Chondrocyte (in vitro differentiated cells): ENCODE measurements at places on chromosomes 12 and 14.
A peak's percentile ranks its signal among the peaks of the same experiment; 100 is the strongest.

GRCh38 chr14:75941030-75941429 lies 40.8 kb downstream of the TGFB3 start:
- DNase-seq: no peak

GRCh38 chr14:62162998-62163589 lies 400.9 kb downstream of the SNAPC1 start:
- DNase-seq: no peak

DNA sequence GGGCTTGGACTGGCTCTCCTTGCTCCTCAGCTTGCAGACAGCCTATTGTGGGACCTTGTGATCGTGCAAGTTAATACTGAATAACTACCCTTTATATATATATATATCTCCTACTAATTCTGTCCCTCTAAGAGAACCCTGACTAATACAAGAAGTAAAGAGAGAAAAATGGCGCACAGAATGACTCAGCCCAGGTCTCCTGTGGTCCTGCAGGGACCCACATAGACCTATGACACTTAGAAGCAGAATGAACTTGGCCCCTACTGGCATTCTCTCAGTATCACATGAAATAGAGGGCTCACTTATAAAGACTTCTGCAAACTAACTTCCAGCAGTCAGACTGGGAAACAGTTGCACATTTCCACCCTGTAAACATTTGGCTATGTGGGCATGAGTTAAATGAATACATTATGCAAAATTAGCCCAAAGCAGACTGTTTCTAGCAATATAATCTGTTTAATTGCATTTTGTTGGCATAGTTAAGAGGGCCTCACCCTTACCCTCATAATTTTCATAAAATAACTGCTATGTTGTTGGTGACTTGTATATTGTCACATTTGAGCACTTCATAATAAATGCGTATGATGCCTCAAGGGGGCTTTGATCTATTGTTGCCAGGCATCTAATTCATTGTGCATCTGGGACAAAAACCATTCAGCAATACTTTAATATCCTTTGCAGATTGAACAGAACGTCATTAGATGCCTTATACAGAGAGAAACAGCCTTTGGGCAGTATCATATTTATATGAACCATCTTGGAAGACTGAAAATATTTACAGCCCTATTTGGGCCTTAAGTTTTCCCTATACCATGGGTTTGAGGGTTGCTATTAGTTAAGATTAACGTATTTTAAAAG lies 349.7 kb upstream of the DIO2 start:
- no peak for DNase-seq

DNA sequence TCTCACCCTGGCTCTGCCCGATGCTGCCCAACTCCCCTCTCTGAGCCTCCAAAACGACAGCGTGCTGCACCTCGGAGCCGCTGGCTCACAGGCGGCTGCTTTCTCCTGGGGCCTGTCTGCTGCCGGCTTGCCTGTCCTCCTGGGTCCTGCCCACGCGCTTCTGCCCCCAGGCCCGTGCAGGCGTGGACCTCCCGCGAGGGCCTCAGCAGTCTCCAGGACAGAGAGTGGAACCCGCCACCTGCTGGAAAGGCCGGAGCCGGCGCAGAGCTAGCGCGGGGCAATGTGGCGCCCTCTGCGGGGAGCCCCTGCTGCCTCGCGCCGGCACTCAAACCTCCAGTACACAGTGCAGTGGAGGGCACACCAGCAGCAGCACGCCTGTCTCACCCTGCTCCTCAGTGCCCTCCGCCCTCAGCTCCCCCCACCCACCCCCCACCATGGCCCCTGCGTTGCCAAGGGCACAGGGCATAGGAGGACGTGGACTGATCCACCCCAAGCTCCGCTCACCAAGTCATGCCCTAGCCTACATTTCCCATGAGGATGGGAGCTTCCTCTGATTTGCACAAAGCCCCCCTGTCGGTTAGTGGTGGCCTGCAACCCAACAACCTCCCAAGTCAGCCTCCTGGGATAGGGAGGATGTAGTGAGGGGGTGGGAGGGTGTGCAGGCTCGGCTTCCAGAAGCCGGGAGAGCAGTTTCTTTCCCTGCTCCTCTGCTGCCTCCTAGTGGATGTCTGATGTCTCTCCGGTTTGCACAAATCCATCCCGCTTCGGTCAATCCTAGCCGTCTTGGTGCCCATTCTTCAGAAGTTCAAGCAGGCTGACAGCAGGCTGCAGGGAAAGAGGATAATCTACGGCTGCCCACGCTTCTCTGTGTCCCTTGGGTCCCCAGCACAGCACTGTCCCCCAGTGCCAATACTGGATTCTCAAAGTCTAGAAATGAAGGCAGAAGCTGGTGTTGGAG lies 25.2 kb downstream of the KRT8 start:
- no peak for DNase-seq

DNA sequence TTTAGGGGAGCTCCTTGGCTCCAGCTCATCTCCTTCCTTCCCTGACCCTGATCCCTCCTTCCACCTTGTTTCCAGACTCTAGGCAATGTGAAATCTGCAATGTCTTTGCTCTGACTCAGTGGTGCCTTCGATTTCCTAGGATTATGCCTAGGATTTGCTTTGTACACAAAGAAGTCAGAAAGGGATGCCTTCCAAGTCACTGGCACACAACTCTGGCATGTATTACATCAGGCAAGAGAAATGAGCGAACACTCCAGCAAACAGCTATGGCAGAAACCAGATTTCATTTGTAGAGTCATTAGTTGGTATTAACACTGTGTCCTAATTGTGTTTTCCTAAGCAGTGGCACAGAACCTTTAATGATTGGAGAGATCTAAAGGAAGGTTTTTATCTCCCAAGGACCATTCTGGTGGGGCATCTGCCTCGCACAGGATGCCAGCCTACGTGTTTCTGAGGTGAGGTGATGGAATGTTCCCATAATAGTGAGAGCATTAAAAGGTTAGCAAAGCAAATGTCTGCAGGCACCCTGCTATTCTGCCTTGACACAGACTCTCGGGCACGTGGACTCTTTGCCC lies 84.9 kb downstream of the WSCD2 start:
- no peak for DNase-seq

DNA sequence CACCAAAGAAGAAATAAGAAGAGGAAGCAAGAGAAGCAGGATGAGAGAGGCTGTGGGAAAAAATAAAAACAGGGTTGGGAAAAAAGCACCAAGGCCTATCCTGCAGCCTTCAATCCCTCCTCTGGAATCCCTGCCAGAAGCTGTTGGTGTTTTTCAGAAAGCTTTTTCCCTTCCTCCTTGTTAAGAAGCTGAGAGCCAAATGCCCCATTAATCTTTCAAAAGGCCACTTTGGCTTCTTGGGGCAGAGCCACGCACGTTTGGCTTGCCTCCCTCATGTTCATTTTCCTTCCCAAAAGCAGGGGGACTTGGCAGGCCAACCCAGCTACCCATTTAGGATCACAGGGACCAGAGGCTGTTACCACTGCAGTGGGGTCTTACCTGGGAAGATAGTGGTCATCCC lies 365.3 kb downstream of the NUAK1 start:
- no peak for DNase-seq

DNA sequence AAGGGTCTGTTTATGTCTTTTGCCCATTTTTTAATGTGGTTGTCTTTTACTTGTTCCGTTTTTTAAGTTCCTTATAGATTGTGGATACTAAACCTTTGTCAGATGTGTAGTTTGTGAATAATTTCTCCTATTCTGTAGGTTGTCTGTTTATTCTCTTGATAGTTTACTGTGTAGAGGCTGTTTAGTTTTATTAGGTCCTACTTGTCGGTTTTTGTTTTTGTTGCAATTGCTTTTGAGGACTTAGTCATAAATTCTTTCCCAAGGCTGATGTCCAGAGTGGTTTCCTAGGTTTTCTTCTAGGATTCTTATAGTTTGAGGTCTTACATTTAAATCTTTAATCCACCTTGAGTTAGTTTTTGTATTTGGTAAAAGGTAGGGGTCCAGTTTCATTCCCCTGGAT lies 33.9 kb downstream of the SLC39A9 start:
- DNase-seq: no peak

- no peak for DNase-seq
These were observed 162.9 kb downstream of the GXYLT1 start for GRCh38 chr12:41981758-41982157.

DNA sequence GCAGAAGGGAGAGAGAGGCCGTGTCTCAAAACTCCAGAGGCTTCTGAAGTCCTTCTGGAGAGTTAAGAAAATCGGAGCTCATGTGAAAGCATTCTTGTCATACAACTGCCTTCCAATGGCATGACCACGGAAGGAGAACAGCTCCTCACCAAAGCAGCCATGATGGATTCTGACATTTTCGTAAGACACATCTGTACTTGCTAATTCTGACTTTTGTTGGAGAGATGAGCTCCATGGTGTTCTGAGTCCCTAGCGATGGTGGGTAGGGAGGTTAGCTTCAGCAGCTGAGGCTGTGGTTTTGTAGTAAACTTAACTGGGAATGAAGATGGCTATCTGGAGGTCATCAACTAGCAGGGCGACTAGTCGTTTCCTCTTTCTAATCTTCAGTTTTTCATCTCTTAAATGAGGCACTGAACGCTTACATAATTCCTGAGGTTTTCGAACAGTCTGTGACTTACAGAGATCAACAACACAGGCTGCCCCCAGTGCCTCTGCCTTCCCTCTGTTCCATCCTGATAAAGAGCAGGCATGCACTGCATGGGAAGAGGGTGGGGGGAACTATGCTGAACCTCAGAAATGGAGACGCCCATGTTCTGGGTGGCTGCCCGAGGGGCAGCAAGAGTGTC lies 28.6 kb upstream of the DICER1 start:
- no peak for DNase-seq

- no peak for DNase-seq
These were observed 115.2 kb upstream of the RAP1B start for GRCh38 chr12:68495336-68496070.

GRCh38 chr12:113900716-113901115 lies 65.4 kb downstream of the RBM19 start:
- no peak for DNase-seq

- DNase-seq: no peak
These were observed 510.7 kb downstream of the C12orf50 start for GRCh38 chr12:87518481-87518880.

- DNase-seq: no peak
These were observed 10.2 kb downstream of the INHBC start for GRCh38 chr12:57444744-57445143.

GRCh38 chr12:78790148-78790547 lies 74.4 kb upstream of the SYT1 start:
- no peak for DNase-seq

- peak; percentile 22 for DNase-seq
These were observed 5.7 kb upstream of the DTX1 start for GRCh38 chr12:113050795-113051194.

GRCh38 chr14:92984896-92985295 lies 61.9 kb downstream of the CHGA start:
- peak; percentile 3 for DNase-seq

DNA sequence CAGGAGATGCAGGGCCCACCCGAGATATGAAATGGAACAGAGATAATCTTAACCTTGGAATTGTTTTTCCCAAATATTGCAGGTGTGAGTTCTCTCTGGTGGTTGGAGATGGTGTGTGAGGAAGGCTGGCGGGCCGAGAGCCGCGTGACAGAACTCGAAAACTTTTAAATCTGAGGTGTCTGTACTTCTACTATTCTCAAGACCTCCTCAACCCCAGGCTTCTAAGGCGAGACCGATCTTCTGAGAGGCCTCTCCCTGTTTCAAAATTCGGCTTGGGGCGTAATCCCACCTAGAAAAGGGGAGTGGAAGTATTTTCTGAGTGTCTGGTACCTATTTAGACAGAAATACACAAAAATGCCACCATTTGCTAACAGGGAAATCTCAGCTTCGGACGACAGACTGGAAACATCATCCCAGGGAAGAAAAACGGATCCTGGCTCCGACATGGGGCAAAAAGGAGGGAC lies 611 bp downstream of the SARNP start:
- DNase-seq: no peak

GRCh38 chr14:90693413-90693812 lies 122.8 kb downstream of the TTC7B start:
- no peak for DNase-seq

DNA sequence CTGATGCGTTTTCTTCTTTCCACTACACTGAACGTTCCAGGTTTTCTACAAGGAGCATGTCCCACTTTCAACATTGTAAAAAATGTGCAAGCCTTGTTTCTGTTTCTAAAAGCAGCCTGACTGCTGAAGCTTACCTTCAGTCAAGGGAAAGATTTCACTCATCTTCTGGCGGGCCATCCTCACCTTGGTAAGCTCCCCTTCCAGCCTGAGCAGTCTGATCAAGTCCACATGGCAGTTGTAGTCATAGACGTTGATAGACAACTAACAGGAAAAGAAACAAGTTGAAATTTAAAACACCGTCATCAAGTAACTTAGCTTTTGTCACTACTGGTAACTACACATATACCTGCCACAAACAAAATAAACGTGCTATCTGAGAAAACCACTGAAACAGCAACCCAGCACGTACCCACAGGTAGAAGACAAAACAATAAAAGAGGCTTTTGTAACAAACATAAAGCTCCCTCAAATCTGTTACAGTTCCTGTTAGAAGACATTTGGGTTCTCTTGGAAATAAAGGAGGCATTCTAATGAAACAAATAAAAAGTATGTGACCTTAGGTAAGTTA lies 11.9 kb downstream of the SART3 start:
- no peak for DNase-seq

DNA sequence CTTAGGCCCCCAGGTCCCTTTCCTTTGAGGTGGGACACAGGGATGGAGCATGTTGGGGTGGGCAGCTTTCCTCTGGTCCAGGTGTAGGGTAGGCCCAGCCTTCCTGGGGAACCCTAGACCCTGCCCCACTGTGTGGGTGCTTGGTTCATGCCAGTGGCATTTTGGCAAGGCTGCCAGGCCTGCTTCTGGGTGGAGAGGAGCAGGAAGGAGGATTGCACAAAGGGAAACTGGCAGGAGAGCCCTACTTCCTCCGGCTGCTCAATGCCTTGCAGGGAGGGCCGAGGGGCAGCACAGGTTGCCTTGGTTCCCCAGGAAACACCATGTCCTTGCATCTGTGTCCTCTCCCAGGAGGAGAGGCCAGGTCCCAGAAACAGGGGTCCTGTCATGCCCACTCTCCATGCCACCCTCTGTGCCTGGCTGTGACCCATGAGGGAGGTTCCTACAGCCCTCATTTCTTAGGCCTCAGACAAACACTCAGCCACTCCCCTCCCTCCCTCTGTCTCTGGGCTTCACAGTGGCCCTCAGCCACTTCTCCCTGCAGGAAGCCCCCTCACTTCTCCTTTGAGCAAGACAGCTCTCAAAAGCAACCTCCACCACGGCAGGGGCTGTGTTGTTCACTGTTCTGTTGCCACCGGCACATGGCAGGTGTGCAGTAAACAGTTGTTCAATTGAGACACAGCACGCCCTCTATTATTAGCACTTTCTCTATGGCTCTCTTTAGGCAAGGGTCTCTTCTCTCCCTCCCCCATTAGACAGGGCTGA lies 6.8 kb upstream of the KRT80 start:
- DNase-seq: no peak

- DNase-seq: no peak
These were observed 13.1 kb downstream of the COPZ1 start for GRCh38 chr12:54337854-54338650.

- no peak for DNase-seq
These were observed 6.4 kb downstream of the ITGB7 start for GRCh38 chr12:53200458-53201176.

GRCh38 chr12:92464911-92465310 lies 237.9 kb upstream of the PLEKHG7 start:
- no peak for DNase-seq
